Hindlimb muscle (tissue), 1 donor: ENCODE measurements at places on chromosomes 2 and 18. TPM values are rescaled to one million over a fixed set of nuclear protein-coding genes. Genes with fewer than 3 reads are reported as not detected.

The DNAH6 gene
- polyA plus RNA-seq: 0.04 TPM

GRCh38 chr2:61196671-61197070 is 34.7 kb downstream of the C2orf74 start:
- DNase-seq: no peak

The SERPINE2 gene
- 88.6 TPM for polyA plus RNA-seq

DNA sequence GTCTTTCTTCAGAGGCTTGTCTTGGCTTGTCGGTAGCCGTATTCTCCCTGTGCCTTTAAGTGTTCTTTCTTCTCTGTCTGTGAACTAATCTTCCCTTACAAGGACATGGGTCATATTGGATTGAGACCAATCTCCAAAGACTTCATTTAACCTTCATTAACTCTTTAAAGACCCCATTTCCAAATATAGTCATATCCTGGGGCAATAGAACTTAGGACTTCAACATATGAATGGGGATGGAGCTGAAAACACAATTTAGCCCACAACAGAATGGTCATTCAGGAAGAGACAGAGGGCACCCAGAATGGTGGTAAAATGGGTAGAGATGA is 82.1 kb upstream of the TANK start:
- DNase-seq: no peak

- no peak for DNase-seq
Measured at GRCh38 chr2:147081831-147082230, 763.0 kb upstream of the ACVR2A start.

- DNase-seq: no peak
Measured at GRCh38 chr18:77677536-77677935, 427.9 kb downstream of the GALR1 start.

The SLC23A3 gene
- polyA plus RNA-seq: 1.1 TPM

GRCh38 chr2:17620841-17621240 is 80.3 kb downstream of the VSNL1 start:
- no peak for DNase-seq

- DNase-seq: no peak
Measured at GRCh38 chr2:120751553-120751952, 15.9 kb downstream of the GLI2 start.

- DNase-seq: no peak
Measured at GRCh38 chr18:61756244-61756643, 136.6 kb downstream of the RNF152 start.

DNA sequence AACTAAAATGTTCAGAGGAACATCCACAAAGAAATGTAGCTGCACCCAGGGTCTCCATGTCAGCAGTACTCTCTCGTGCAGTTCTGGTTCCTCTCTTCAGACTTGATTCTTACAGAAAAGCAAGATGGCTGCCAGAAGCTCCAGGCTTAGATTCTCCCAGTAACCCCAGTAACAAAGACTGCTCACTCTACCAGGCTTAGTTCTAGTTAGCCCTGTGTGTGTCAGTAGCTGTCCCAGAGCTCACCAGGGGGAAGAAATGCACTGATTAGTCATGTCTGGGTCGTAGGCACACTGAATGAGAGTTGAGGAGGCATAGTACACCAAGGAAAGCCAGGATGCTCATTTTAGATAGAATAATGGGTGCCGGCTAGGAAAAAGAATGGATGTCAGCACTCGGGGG is 395.0 kb upstream of the NRP2 start:
- no peak for DNase-seq
